ENCODE measurements at places on chromosomes 13 and 19.

DNA sequence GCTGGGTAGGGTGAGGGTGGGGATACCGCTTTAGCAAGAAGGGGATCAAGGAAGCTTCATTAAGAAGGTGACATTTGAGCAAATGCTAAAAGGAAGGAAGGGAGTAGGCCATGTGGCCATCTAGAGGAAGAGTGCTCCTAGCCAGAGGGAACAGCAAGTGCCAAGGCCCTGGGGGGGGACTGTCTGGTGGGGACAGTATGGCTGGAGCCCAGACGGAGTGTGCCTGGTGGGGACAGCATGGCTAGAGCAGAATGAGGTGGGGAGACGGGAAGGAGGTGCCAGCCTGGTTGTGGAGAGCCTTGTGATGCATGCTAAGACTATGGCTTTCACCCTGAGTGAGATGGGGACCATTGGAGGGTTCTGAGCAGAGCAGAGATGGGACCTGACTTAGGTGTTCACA lies 2.1 kb upstream of the TGFB1 start:
- no peak for DNase-seq

GRCh38 chr13:35512271-35512920 lies 35.9 kb upstream of the MAB21L1 start:
- DNase-seq, result no peak

- no peak for DNase-seq
Observed at GRCh38 chr19:31974941-31975340, 370.5 kb upstream of the ZNF507 start.

DNA sequence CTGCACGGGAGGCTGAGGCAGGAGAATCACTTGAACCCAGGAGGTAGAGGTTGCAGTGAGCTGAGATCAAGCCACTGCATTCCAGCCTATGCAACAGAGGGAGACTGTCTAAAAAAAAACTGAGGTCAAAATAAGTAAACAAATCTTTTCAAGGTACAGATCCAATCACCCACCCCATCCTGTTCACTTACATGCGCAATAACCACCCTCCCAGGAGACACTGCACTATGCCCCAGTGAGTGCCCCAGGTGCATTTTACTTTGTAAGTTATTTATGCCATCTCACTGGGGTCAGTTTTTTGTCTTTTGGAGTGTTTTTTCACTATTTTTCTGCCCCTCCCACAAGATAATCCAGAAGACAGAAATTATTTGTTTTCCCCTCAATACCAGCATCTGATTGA lies 6.9 kb upstream of the ZNF253 start:
- DNase-seq, result peak; percentile 15

DNA sequence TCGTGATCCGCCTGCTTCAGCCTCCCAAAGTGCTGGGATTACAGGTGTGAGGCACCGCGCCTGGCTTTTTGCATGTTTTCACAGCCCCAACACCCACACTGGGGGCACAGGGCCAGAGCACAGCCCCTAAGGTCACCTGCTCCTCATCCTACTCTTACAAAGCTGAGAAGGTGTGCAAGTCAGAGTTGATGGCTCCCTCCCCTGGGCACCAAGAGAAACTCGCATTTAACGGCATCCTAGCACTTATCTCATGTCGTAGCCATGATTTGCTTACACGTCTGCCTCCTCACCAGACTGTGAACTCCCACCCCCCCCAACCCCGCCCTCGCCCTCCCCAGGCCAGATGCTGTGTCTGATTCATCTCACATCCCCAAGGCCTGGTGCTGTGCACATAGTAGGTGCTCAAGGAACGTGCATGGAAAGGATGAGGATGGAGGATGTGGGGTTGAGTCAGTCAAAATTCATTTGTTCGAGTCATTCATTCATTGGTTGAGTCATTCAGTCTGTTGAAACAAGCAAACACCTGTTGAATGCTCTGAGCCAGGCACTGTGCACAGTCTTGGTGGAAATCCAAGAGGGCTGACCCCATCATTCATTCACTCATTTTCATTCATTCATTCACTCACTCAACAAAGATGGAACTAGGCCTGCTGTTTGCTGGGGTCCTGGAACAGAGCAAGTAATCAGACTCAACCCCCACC lies 11.3 kb downstream of the SHANK1 start:
- DNase-seq, result peak; percentile 33

GRCh38 chr19:33100894-33101644 lies 20.1 kb downstream of the GPATCH1 start:
- DNase-seq, result no peak

DNA sequence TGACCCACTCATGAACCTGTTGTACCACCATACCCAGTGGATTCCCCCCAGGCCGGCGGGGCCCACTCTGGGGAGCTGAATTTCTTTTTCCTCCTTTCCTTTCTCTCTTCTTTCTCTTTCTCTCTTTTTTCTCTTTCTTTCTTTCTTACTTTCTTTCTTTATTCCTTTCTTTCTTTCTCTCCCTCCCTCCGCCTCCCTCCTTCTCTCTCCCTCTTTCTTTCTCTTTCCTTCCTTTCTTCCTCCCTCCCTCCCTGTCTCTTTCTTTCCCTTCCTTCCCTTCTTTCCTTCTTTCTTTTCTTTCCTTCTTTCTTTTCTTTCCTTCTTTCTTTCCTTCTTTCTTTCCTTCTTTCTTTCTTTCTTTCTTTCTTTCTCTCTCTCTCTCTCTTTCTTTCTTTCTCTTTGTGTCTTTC lies 327.7 kb downstream of the ZNF536 start:
- DNase-seq, result no peak

Measured in NAMALWA (cell line).